ENCODE measurements at places on chromosomes 6 and 20.
A peak's percentile ranks its signal among the peaks of the same experiment; 100 is the strongest.

DNA sequence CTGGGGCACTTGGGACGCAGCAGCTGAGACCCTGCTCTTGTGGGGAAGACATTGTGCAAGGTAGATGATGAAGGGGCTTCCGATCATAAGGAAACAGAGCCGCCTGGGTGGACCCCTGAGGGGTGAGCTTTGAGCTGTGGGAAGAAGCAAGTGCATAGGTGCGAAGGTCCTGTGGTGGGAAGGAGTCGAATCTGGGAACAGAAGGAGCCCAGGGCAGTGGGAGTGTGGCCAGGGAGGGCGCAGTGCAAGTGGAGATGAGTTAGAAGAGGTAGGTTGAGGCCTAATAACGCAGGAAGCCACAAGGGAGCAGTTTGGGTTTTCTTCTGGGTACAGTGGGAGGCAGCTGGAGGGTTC is 10.3 kb downstream of the RBM38 start:
- DNase-seq, result no peak

- no peak for DNase-seq
Measured at GRCh38 chr6:140061110-140062042, 686.9 kb upstream of the CITED2 start.

GRCh38 chr6:27894839-27895762 is 17.1 kb downstream of the OR2B2 start:
- DNase-seq, result peak; percentile 54

DNA sequence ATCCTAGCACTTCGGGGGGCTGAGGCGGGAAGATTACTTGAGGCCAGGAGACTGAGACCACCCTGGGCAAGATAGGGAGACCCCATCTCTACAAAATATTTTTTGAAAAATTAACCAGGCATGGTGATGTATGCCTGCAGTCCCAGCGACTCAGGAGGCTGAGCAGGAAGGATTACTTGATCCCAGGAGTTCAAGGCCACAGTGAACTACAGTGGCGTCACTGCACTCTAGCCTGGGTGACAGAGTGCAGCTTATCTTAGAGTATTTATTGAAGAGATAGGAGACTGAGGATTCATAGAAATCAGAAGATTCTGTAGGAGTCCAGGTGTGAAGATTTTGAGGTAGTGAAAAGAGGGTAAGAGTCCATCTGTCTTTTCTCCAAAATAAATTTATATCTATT is 45.0 kb downstream of the SLC17A5 start:
- DNase-seq, result no peak

- no peak for DNase-seq
Measured at GRCh38 chr20:33724439-33725094, 4.5 kb upstream of the PXMP4 start.

Data from Peyer's patch (tissue), 4 donors.